CD8-positive, alpha-beta memory T cell (primary cell): ENCODE measurements at places on chromosomes 2 and 18. TPM values are rescaled to one million over a fixed set of nuclear protein-coding genes. Genes with fewer than 3 reads are reported as not detected.

DNA sequence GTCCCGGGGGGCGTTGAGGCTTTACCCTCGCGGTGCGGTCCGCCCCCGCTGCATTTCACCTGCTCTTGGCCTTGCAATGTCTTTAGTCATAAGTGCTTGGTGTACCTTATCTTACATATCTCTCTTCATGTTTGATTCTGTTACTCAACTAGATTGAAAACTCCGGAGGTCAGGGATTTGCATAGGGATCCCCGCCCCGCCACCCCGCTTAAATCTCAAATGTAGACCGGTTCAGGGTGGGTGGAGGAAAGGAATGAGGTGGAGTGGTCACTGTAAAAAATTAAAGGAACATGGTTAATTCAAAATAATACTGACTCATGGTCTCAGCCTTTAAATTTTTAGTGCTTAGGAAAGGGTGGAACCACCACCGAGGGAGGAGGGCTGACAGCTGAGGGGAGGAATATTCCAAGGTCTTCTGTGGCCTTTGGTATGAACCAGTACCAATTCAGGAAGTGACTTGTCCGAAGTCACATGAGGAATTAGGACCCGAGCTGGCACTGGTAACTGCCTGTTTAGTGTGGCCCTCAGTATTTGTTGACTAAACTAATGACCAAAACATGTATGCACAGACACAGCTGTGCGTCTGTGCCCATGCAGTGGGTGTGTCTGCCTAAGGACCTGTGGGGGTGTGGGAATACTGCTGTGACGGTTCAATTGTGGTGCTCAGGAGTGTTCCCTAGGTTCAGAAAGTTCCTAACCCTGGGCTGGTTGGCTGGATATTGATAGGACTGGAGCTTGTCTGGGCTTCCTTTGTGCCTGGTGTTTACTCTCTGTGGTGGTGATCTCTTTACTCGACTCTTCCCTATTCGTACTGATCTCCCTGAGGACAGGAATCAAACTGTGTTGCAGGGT lies 1.0 kb downstream of the PLEKHB2 start:
- H3K4me3 ChIP-seq = peak overlapping the region; percentile 89
- peaks cover 44% of the 10 kb centered on the region for H3K4me1 ChIP-seq
- no peaks in the 10 kb centered on the region for H3K27me3 ChIP-seq
- no peaks in the 10 kb centered on the region for H3K36me3 ChIP-seq

DNA sequence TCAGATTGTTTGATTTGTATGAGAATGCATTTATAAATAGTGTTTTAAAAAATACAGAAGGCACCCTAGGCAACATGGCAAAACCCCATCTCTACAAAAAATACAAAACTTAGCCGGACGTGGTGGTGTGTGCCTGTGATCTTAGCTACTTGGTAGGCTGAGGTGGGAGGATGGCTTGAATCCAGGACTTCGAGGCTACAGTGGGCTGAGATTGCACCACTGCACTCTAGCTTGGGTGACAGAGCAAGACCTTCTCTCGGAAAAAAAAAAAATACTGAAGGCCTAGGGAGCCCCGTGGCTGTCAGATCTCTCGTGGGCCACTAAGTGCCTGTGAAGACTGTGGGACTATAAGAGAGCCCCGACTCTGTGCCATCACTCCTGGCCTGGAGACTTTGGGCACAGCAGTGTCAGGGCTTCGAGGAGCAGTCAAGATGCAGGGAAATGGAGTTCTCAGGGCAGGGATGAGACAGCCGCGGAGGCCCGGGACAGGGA lies 40.5 kb downstream of the MYO7B start:
- no peaks in the 10 kb centered on the region for H3K36me3 ChIP-seq
- H3K4me1 ChIP-seq = peaks cover 7% of the 10 kb centered on the region
- no peak overlapping the region for H3K27ac ChIP-seq
- H3K27me3 ChIP-seq = peaks cover 3% of the 10 kb centered on the region
- no peak for DNase-seq
- H3K4me3 ChIP-seq = no peak overlapping the region

DNA sequence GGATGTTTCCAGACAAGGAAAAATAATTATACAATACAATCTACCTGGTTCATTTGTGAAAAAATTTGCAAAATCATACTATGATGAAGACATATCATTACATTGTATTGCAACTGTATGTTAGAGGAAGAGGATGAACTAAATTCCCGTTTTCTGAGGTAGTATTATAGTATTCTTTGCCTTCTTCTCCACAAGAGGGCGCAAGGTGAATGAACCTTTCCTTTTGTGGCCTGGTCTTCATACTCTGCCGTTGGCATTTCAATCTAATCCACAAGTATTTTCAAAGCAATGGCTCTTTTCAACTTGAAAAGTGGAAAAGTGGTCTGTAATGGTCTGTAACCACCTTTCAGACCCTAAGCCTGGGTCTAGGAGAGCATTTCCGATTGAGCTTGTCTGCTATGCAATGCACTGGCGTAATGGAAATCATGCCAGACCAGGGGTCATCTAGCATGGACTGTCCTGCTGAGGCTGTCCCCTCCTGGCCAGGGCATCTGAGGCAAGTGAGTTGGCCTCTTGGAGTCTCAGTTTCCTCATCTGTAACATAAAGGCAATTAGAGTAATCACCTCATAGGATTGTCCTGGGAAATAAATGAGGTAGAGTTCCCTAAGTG lies 30.8 kb upstream of the ZNF396 start:
- H3K27ac ChIP-seq = no peak overlapping the region
- peaks cover 9% of the 10 kb centered on the region for H3K4me1 ChIP-seq
- H3K36me3 ChIP-seq = no peaks in the 10 kb centered on the region
- no peak overlapping the region for H3K4me3 ChIP-seq
- no peaks in the 10 kb centered on the region for H3K27me3 ChIP-seq
- no peak for DNase-seq

- no peak for DNase-seq
- H3K27ac ChIP-seq = no peak overlapping the region
- H3K36me3 ChIP-seq = peaks cover 13% of the 10 kb centered on the region
Observed at GRCh38 chr2:101256316-101256715, 3.6 kb downstream of the CNOT11 start.

GRCh38 chr2:236912326-236913120 lies 173.2 kb upstream of the COPS8 start:
- no peaks in the 10 kb centered on the region for H3K36me3 ChIP-seq
- H3K4me3 ChIP-seq = no peak overlapping the region
- no peaks in the 10 kb centered on the region for H3K4me1 ChIP-seq
- DNase-seq = no peak
- no peaks in the 10 kb centered on the region for H3K27me3 ChIP-seq

- no peak overlapping the region for H3K4me3 ChIP-seq
- H3K27ac ChIP-seq = no peak overlapping the region
- no peaks in the 10 kb centered on the region for H3K36me3 ChIP-seq
- H3K4me1 ChIP-seq = no peaks in the 10 kb centered on the region
Observed at GRCh38 chr2:22907330-22907729, 477.6 kb upstream of the KLHL29 start.

DNA sequence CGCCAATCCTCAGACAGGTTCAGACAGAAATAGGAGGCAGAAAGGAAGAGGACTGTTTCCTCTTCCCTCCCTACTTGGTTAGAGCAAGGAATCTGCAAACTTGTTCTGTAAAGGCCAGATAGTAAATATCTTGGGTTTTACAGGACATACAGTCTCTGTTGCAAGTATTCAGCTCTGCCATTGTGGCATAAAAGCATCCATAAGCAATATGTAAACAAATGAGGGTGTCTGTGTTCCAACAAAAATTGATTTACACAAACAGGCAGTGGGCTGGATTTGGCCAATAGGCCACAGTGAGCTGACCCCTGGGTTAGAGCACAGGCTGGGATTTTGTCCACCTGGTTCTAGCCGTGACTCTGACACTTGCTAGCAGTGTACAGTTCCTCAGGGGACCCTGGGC lies 89.4 kb downstream of the NRP2 start:
- H3K4me3 ChIP-seq = no peak overlapping the region
- no peaks in the 10 kb centered on the region for H3K27me3 ChIP-seq
- H3K36me3 ChIP-seq = no peaks in the 10 kb centered on the region
- H3K27ac ChIP-seq = no peak overlapping the region
- DNase-seq = no peak

DNA sequence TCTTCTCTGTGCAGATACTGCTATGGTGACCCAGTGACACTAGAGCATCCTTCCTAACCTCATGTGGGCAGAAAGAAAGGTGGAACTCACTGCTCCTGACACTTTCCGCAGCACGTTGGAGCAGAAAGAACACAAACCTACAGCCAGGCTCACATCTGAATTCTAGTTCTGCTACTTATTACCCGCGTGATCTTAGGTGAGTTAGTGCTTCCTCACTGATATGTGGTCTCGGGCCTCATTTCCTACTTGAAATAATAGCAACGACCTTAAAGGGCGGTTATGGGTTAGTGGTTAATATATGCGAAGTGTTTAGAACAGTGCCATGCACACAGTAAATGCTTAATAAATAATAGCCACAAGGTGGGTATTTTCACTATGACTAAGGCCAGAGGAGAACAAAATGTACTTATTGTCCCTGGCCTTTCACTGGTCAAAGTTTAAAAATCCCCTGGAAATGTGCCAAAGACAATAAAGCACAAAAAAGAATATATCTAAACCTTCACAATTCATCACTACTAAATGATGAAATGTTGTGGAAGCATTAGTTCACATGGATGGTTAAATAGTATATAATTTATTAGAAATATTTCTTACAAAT lies 66.6 kb downstream of the MYOM1 start:
- H3K27me3 ChIP-seq = no peaks in the 10 kb centered on the region
- no peaks in the 10 kb centered on the region for H3K4me1 ChIP-seq
- no peak overlapping the region for H3K4me3 ChIP-seq
- no peak for DNase-seq
- H3K27ac ChIP-seq = no peak overlapping the region

DNA sequence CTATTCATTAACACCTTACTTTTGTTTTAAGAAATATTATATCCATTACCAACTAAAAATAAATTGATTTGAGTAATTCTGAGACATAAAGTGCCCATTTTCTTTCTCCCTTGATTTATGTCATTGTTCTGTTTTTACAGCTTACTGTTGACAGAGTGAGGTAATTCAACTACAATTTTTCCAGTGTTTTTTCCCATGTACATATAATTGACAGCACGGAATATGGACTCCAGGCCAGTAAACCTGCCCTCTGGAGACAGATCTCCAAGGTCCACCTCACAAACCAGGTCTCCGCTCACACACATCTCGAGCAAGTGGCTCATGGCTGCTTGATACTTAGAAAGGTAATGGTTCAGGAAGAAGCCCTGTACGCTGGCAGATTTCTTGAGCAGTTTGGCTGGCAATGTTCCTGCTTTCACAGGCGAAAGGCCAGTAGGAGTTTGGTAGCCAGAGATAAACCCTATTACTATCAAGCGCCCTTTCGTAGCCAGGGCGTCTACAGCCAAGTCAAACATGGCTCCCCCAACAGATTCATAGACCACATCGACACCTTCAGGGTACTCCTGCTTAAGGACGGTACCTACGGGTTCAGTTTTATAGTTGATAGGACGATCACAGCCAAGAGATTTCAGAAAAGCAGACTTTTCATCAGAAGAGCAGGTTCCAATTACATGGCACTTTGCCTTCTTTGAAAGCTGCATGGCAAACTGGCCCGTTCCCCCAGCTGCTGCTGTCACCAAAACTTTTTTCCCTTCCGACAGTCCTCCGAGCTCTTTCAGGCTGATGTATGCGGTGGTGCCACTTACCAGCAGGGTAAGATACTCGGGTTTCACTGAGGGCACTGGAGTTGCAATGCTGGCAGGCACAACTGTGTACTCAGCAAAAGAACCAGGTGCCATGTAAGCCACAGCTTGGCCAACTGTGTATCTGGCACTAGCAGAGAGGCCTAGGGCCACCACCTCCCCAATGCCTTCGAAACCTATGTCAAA lies 7.4 kb downstream of the PTGR3 start:
- DNase-seq = no peak
- no peak overlapping the region for H3K4me3 ChIP-seq

GRCh38 chr18:74817576-74817975 lies 219.9 kb downstream of the ZNF407 start:
- H3K4me3 ChIP-seq = no peak overlapping the region
- no peak for DNase-seq
- H3K27me3 ChIP-seq = no peaks in the 10 kb centered on the region
- no peaks in the 10 kb centered on the region for H3K36me3 ChIP-seq
- H3K4me1 ChIP-seq = no peaks in the 10 kb centered on the region

DNA sequence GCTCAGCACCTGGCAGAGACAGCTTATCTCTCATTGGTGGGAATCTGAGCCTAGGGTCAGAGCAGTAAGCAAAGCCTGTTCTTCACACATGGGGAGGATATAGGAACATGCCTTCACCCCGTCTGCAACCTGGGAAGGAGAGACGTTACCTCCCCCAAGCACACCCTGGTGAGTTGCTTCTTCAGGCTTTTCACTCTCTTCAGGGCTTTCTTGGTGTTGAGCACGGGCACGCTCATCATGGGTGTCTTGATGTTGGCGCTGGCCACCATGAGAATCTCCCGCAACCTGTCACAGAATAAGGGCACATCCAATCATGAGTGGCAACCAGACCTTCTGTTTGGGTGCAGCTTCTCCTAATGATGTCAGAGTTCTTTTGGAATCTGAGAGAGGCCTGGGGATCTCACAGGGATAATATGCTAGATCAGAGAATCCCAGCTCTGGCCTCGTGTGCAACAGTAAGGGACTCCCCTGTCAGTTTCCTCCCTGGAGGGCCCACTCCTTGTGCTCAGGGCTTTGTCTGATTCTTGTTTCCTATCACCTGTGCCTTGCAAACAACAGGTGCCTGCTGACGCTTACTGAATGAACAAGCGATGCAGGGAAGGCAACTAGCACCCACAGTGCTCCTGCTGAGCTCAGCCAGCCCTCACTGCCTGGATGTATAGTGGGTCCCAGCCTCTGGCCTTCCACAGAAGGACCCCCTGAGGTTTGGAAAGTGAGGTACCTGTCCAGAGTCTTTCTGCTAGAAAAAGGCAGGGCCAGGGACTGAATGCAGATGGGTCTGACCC lies 66.3 kb downstream of the POLR1A start:
- peak overlapping the region; percentile 78 for H3K27ac ChIP-seq
- H3K4me3 ChIP-seq = no peak overlapping the region
- H3K36me3 ChIP-seq = no peaks in the 10 kb centered on the region
- H3K4me1 ChIP-seq = peaks cover 77% of the 10 kb centered on the region
- no peaks in the 10 kb centered on the region for H3K27me3 ChIP-seq

- no peaks in the 10 kb centered on the region for H3K36me3 ChIP-seq
- no peaks in the 10 kb centered on the region for H3K4me1 ChIP-seq
- peaks cover 6% of the 10 kb centered on the region for H3K27me3 ChIP-seq
- no peak overlapping the region for H3K4me3 ChIP-seq
- no peak for DNase-seq
Observed at GRCh38 chr2:111034606-111035005, 86.1 kb upstream of the BCL2L11 start.

GRCh38 chr2:848099-848498 lies 102.5 kb upstream of the SNTG2 start:
- no peak overlapping the region for H3K4me3 ChIP-seq
- no peaks in the 10 kb centered on the region for H3K4me1 ChIP-seq
- H3K36me3 ChIP-seq = no peaks in the 10 kb centered on the region
- no peak for DNase-seq
- no peak overlapping the region for H3K27ac ChIP-seq

The UGT1A5 gene
- not detected for total RNA-seq

The HOXD3 gene
- not detected for total RNA-seq

The KLHL30 gene
- not detected for total RNA-seq

The NLRC4 gene
- total RNA-seq = 0.16 TPM

The CHRNG gene
- total RNA-seq = not detected

The PSMA8 gene
- 1.4 TPM for total RNA-seq

The C18orf54 gene
- 10.1 TPM for total RNA-seq
